ENCODE measurements at places on chromosomes 12 and 14.

GRCh38 chr12:25843976-25844375, 114.5 kb upstream of the RASSF8 start:
- DNase-seq, result no peak

DNA sequence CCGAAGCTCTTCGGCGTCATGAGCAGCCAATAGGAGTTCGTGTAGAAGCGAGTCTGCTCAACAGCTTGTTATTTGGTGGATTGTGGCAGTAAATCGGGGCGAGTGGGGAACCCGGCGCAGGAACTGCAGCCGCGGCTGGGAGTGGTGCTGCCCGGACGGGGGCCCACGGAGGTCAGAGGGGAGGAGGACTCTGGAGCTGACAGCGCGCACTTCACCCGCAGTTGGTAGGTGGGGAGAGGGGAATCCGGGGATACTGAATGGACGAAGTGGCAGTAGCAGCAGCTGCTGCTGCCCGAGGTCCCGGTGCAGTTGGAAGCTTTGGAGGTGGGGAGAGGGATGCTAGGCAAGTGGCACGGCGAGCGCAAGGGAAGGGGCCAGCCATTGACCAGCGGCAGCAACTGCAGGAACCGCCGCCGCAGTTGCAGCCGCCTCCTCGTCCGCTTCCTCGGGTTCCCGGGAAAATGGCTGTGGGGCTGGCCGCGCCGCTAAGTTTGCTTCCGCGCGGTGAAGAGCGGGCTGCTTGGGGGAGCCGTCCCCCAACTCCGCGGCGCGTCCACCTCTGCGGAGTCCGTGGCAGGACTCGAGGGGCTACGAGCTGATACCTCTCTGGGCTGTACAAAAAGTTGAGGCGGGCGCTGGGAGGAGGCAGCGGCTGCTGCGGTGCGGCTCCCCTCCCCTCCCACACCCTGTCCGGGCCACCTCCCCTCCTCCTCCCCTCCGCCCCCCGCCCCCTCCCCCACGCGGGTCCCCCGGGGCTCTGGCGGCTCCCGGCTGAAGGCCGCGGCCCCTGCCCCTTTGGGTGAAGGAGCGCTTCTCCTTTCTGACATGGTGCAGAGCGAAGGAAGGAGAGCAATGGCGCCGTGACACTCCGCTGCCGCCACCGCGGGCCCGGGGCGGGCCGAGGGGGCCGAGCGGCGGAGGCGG, at the start of gene ARID4A:
ARID4A (plus strand) TSS at position 79 of the 924 bp plus-strand sequence. CDS start 1,300 bp downstream, outside the sequence.
- DNase-seq, result no peak

- no peak for DNase-seq
Measured at GRCh38 chr12:51666696-51667095, 75.7 kb downstream of the SCN8A start.

DNA sequence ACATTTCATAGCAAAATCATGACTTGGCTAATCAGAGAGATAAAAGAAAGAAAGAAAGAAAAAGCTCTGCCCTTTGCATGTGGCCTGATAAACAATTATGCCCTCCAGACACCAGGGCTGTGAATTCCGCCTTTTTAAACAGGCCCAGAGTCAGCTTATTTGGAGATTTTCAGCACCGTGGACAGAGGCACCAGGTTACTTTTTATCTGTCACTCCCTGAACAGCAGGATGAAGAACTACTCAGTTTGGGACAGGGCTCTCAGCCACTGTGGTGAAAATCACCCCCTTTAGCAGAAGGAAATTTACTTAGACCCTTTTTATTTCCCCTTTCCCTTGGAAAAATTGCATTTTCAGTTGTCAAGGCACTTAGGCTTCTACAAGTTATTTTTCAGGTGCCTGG, 359.9 kb downstream of the NRXN3 start:
- peak; percentile 13 for DNase-seq

DNA sequence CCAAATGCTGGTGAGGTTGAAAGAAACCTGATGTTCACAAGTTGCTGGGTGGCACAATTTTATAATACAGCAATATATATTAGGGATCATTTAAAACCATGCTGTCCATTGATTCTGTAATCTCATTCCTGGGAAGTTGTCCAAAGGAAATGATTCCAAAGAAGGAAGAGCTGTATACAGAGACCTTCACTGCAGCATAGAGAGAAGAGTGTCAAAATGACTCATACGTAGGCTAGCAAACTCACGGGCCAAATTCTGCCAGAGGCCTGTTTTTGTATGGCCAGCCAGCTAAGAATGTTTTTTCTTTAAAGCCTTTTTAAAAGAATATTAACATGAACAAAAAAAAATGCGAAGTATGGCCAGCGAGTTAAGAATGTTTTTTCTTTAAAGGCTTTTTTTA, 69.2 kb upstream of the MED13L start:
- peak; percentile 87 for DNase-seq

GRCh38 chr14:49058511-49058910, 527.7 kb downstream of the RPS29 start:
- no peak for DNase-seq

- DNase-seq, result no peak
Measured at GRCh38 chr12:133135747-133136146, 5.3 kb downstream of the ZNF10 start.

DNA sequence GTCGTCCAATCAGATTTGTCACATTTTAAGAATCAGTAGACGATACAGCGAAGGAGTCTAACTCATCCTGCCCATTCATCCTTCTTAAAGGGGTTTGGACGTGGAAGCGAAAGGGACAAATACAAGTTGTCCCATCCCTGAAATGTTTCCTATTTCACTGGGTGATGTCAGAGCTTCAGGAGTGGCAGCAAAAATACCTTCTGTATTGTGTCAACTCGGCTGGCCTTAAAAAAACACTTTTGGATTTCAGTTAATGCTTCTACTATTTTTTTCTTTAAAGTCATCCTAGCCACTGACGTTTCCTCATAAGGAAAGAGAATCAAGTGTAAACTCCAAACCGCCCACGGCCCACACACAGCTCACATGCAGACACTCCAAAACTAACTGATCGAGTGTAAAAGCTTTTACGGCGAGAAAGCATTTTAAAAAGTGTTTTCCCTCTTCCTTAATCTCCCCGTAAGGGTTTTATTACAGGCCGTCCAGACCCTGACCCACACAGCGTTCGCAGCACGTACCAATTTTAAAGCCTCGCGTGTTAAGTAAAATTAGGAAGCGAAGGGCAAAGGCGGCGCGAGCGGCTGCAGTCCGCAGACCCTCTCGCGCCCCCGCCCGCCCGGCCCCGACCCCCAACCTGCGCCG, 593 bp downstream of the CFL2 start:
- DNase-seq, result peak; percentile 74

- no peak for DNase-seq
Measured at GRCh38 chr14:21494902-21495762, 16.0 kb downstream of the METTL3 start.

DNA sequence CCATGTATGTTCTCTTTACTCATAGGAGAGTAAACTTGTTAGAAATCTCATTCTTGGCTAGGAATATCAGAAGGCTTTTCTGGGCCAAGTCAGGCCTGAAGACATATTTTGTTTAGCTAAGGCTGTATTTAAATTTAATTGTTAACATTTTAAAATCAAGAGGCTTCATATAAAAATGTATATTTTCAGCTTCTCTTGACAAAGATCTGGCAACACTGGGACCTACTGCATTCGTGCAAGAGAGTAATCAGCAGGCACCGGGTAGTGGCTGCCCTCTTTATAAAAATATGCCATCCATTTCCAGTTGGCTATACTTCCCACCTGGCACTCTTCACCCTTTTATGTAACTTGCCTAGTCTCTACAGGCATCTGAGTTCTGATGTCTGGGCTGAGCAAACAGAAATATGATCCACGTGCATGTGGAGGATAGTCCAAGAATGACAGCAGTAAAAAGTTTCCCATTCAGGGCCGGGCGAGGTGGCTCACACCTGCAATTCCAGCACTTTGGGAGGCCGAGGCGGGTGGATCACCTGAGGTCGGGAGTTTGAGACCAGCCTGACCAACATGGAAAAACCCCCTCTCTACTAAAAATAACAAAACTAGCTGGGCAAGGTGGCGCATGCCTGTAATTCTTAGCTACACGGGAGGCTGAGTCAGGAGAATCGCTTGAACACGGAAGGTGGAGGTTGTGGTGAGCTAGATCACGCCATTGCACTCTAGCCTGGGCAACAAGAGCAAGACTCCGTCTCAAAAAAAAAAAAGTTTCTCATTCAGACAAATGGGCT, 2.0 kb upstream of the SOS2 start:
- no peak for DNase-seq

- DNase-seq, result no peak
Measured at GRCh38 chr14:61765225-61765943, 3.2 kb downstream of the SNAPC1 start.

GRCh38 chr12:4957761-4958160, 48.1 kb downstream of the KCNA1 start:
- no peak for DNase-seq

- DNase-seq, result peak; percentile 32
Measured at GRCh38 chr14:68791902-68792677, 777 bp downstream of the ZFP36L1 start.

GRCh38 chr14:86221000-86221399, 691.1 kb downstream of the FLRT2 start:
- no peak for DNase-seq

DNA sequence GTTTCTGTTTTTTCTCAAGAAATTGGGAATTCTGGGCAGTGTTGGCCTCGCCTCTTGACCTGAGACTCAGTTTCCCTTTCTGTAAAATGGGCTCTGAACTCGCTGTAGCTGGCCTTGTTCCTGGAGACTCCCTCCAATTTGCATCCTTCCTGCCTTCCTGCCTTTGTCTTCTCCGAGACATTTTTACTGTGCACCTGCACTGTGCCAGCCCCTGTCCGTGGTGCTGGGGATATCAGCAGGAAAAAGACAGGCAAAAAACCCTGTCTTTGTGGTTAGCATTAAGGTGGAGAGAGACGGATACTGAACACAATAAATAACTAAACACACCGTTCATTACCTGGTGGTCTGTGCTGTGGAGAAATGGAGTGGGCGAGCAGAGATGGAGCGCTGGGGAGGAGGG, 129.8 kb downstream of the AACS start:
- no peak for DNase-seq
